NCI-H345 (cell line): ENCODE measurements at places on chromosomes 7 and 10.

GRCh38 chr10:15137636-15138035, 30.9 kb downstream of the NMT2 start:
- DNase-seq: no peak

- no peak for DNase-seq
These were observed 114.0 kb upstream of the PLXDC2 start for GRCh38 chr10:19702215-19702614.

- DNase-seq: no peak
These were observed 134.0 kb downstream of the GRID1 start for GRCh38 chr10:86232644-86233043.

GRCh38 chr10:121154846-121155245, 303.7 kb downstream of the WDR11 start:
- peak; percentile 71 for DNase-seq
